Uterus (tissue), 4 donors: ENCODE measurements at places on chromosomes 7 and 10. TPM values are rescaled to one million over a fixed set of nuclear protein-coding genes. Genes with fewer than 3 reads are reported as not detected.
A peak's percentile ranks its signal among the peaks of the same experiment; 100 is the strongest.

The SMC3 gene
- total RNA-seq, result 45.3 TPM

The C7orf57 gene
- 0.76 TPM for total RNA-seq

DNA sequence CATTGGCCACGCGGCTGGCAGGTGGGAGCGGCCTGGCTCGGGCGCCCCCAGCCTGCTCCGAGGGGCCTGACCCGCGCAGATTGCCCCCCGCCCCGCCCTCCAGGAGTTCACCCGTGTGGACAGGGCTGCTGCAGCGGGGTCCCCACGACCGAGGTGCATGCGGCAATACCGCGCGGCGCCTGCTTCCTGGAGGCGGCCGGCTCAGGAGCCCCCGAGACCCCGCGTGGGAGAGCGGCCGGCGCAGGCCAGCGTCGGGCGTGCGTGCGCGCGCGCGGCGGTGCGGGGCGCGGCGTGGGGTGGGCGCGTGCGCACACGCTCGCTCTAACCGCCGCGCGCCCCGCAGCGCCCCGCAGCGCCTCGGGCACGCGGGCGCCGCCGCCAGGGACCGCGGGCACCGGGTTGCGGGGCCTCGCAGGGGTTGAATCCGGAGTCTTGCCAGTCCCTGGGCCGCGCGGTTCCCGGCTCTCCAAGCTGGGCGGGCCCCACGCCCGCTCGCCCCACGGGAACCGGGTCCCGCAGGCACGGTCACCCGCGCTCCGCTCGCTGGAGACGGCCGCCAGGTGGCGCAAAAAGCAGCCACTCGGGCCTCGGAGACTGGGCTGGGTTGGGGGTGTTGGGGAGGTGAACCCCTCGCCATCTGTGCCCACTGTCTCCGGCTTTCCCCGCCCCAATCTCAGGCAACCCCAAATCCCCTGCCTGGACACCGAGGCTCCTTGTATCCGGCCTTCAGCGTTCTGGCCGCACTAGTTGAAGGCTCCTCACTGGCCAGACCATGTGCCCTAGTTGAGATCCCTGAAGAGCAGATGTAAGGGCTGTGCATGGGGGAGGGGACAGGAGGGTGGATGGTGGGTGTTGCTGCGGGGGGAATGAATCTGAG is 1.3 kb upstream of the ACHE start:
- H3K4me1 ChIP-seq, result no peaks in the 10 kb centered on the region
- no peak overlapping the region for H3K4me3 ChIP-seq
- no peak overlapping the region for H3K27ac ChIP-seq
- no peaks in the 10 kb centered on the region for H3K36me3 ChIP-seq
- DNase-seq, result no peak
- H3K27me3 ChIP-seq, result no peaks in the 10 kb centered on the region

DNA sequence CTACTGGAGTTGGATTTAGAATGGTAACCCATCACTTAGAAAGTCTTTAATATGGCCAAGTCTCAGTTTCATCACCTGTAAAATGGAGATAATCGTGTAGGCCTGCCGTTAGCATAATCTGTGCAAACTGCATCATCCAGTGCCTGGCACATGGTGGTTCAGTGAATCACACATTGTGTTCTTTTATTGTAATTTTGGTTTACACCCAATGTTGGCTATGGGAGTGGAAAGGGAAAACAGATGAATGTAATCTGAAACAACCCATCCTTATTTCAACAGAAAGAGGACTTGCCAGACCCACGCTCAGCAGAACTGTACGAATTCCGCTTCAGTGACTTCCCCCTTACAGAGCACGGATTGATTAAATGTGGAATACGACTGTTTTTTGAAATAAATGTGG is 27.5 kb downstream of the PDE6C start:
- no peak overlapping the region for H3K27ac ChIP-seq
- H3K36me3 ChIP-seq, result no peaks in the 10 kb centered on the region

DNA sequence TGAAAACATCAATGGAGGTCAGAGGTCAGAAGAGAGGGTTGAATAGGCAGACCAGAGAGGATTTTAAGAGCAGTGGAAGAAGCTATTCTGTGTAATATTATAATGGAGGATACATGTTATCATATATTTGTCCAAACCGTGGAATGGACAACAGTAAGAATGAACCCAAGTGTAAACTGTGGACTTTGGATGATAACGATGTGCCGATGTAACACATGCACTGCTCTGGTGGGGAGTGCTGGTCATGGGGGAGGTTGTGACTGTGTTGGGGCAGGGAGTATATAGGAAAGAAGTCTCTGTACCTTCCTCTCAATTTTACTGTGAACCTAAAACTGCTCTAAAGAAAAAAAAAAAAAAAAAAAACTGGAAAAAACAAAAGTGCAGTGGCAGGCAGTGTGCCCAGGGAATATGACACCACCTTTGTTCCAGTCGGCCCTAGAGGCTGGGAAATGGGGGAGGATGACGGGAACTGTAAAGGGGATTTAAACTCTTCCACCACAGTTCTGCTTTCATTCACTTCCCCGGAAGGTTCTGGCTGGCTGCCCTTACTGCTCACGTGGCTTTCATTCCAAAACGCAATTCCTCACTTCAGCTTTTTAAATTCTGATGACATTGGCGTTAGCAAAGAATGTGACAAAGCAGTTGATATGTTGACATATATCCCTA is 113.7 kb upstream of the ANKRD1 start:
- no peak overlapping the region for H3K4me3 ChIP-seq
- no peaks in the 10 kb centered on the region for H3K27me3 ChIP-seq
- H3K4me1 ChIP-seq, result no peaks in the 10 kb centered on the region
- H3K36me3 ChIP-seq, result no peaks in the 10 kb centered on the region

- no peaks in the 10 kb centered on the region for H3K27me3 ChIP-seq
- H3K36me3 ChIP-seq, result no peaks in the 10 kb centered on the region
- DNase-seq, result no peak
- H3K4me1 ChIP-seq, result no peaks in the 10 kb centered on the region
- no peak overlapping the region for H3K27ac ChIP-seq
Measured at GRCh38 chr7:20298486-20298901, 32.2 kb upstream of the ITGB8 start.

GRCh38 chr7:132451161-132451560 is 125.1 kb downstream of the PLXNA4 start:
- no peak overlapping the region for H3K27ac ChIP-seq
- DNase-seq, result no peak
- no peaks in the 10 kb centered on the region for H3K4me1 ChIP-seq
- H3K36me3 ChIP-seq, result no peaks in the 10 kb centered on the region
- no peaks in the 10 kb centered on the region for H3K27me3 ChIP-seq

DNA sequence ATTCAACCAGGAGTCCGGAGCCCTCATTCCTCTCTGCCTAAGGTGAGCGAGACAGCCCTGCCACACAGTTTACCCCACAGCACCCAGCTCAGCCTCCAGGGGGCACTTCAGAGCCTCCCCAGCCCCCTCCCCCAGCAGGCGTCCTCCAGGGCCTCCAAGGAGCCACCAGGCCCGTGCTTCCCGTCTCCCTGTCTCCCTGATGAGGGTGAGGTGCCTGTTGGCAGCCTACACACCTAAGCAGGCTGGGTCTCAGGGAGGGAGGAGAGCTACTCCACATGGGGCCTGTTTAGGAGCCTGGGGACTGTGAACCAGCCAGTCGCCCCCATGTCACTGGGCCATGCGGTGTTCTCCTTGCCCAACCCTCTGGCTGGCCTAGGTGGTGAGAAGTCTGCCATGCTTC is 28.9 kb upstream of the TRIM8 start:
- no peak overlapping the region for H3K4me3 ChIP-seq
- H3K27ac ChIP-seq, result no peak overlapping the region
- no peaks in the 10 kb centered on the region for H3K36me3 ChIP-seq
- H3K4me1 ChIP-seq, result peaks cover 21% of the 10 kb centered on the region

DNA sequence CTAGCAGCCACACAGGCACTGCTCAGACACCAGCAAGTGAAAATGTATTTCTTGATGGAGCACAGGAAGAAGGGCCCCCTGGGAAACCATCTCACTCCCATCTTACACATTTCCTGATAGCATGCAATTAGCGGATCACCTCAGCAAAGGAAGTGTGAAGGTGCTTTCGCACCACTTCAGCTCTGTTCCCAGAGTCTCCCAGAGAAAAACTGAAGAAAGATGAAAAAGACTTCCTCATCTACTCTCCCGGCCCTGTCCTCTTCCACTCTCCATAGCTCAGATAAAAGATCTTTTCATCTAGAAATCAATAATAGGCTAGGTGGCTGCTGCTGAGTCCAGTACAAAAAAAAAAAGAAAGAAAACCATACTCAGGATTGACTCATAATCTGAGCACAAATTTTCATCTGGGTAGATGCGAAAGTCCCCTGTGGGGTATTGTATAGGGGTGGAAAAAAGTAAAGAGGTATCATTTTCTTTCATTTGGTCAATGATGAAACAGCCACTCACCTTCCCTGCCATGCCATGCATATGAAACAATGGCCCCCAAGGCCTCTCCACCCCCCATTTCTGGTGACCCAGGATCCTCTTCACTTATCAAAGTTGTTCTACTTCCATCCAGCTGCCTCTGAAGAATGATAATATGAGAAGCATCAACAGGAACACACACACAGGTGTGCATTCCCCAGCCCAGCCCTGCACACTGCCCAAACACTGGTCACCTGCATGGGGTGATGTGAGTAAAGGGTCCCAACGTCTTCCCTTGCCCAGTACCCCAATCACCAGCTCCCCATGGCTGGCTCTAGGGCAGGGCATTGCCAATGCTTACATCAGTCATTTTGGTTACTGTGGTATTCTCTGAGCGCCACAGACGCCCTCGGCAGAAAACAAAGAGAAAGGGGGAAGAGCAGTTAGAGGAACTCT is 48.8 kb upstream of the DGKI start:
- no peak for DNase-seq
- H3K27ac ChIP-seq, result no peak overlapping the region
- H3K4me3 ChIP-seq, result no peak overlapping the region
- H3K27me3 ChIP-seq, result no peaks in the 10 kb centered on the region
- no peaks in the 10 kb centered on the region for H3K36me3 ChIP-seq

GRCh38 chr10:11448545-11449244 is 162.8 kb downstream of the USP6NL start:
- H3K4me1 ChIP-seq, result no peaks in the 10 kb centered on the region
- no peaks in the 10 kb centered on the region for H3K36me3 ChIP-seq
- no peak overlapping the region for H3K27ac ChIP-seq
- no peaks in the 10 kb centered on the region for H3K27me3 ChIP-seq
- H3K4me3 ChIP-seq, result no peak overlapping the region

- no peak for DNase-seq
- no peaks in the 10 kb centered on the region for H3K36me3 ChIP-seq
- H3K4me3 ChIP-seq, result no peak overlapping the region
- no peak overlapping the region for H3K27ac ChIP-seq
- H3K27me3 ChIP-seq, result no peaks in the 10 kb centered on the region
Measured at GRCh38 chr10:85795460-85795859, 571.1 kb downstream of the GRID1 start.

GRCh38 chr10:89032141-89032891 is 41.7 kb downstream of the FAS start:
- H3K27ac ChIP-seq, result no peak overlapping the region
- H3K4me3 ChIP-seq, result no peak overlapping the region
- DNase-seq, result no peak
- H3K27me3 ChIP-seq, result no peaks in the 10 kb centered on the region
- H3K4me1 ChIP-seq, result no peaks in the 10 kb centered on the region
- no peaks in the 10 kb centered on the region for H3K36me3 ChIP-seq

DNA sequence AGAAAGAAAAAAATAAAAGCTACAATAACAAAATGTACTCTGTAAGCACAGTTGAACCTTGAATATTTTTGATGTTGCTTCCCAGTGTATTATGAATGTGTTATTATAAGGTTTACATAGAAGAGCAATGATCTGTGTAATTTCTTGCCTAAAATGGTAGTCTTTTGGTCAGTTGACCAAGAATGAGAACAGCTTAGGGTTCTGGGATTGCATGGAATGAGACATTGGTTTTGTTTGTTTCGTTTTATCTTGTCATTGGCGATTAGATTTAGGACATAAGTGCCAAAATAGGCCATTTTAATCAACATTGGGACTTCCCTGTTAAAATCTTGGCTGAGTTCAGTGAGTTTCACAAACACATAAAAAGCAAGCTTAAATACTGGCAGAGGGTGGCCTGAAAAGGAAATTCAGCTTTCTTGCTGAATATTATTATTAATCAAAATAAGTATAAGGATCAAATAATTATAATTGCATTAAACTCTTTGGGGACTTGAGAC is 49.1 kb upstream of the GLCCI1 start:
- no peak overlapping the region for H3K27ac ChIP-seq
- no peak for DNase-seq
- no peaks in the 10 kb centered on the region for H3K36me3 ChIP-seq
- H3K4me3 ChIP-seq, result no peak overlapping the region

GRCh38 chr7:55036950-55037736 is 18.3 kb downstream of the EGFR start:
- H3K4me3 ChIP-seq, result no peak overlapping the region
- H3K36me3 ChIP-seq, result no peaks in the 10 kb centered on the region
- H3K27me3 ChIP-seq, result no peaks in the 10 kb centered on the region
- DNase-seq, result no peak

- H3K27me3 ChIP-seq, result no peaks in the 10 kb centered on the region
- H3K4me1 ChIP-seq, result no peaks in the 10 kb centered on the region
- peak overlapping the region; percentile 62 for H3K27ac ChIP-seq
- no peaks in the 10 kb centered on the region for H3K36me3 ChIP-seq
Measured at GRCh38 chr10:30857803-30858202, 173.9 kb downstream of the ZNF438 start.

GRCh38 chr10:34643620-34644019 is 171.5 kb downstream of the PARD3 start:
- no peak overlapping the region for H3K4me3 ChIP-seq
- H3K36me3 ChIP-seq, result no peaks in the 10 kb centered on the region
- H3K4me1 ChIP-seq, result no peaks in the 10 kb centered on the region
- H3K27me3 ChIP-seq, result no peaks in the 10 kb centered on the region

DNA sequence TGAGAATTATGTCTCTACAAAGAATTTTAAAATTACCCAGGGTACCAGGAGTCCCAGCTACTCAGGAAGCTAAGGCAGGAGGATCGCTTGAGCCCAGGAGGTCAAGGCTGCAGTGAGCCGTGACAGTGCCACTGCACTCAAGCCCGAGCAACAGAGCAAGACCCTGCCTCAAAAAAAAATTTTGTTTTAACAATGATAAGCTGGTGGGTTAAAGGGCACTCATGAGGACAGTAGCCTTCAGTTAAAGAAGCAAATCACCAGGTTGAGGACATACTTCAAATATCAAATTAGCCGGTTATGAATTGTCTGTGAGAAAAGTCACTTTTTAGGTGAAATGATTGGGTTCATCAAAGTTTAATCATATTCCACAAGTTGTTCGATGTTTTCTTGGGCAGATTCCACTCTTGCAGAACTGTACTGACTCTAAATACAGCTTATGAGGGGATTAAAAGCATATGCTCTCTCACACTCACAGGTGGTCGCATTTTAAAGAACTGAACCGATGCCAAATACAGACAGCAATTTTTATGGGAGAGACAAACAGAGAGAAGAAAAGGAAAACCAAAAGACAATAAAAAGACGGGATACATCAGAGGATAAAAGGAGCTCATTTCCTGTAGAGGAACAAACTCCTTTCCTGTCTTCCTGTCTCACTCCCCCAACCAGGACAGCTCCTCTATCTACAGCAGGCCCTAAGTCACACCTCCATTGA is 582.8 kb upstream of the NRP1 start:
- H3K27ac ChIP-seq, result no peak overlapping the region
- H3K36me3 ChIP-seq, result no peaks in the 10 kb centered on the region
- no peaks in the 10 kb centered on the region for H3K4me1 ChIP-seq
- no peaks in the 10 kb centered on the region for H3K27me3 ChIP-seq

DNA sequence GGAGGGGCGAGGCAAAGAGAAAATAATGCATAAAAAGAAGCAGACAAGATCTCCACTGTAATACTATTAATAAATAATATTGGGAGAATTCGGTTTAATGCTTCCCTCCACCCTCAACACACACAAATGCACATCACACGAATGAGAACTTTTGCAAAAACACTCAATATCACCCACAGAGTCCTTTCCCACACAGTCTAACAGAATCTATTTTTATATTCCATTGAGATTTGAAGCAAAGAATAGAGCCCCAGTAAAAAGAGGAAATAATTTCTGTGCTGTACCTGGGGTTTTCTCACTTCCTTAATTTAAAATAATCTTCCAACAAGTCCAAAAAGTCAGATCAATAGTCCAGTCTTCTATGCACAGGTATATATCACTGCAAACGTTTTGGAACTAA is 17.0 kb downstream of the PIK3AP1 start:
- no peaks in the 10 kb centered on the region for H3K36me3 ChIP-seq
- no peaks in the 10 kb centered on the region for H3K4me1 ChIP-seq
- no peak overlapping the region for H3K4me3 ChIP-seq
